IPS DF 6.9 (cell line): ENCODE measurements at places on chromosomes 5 and 9.

DNA sequence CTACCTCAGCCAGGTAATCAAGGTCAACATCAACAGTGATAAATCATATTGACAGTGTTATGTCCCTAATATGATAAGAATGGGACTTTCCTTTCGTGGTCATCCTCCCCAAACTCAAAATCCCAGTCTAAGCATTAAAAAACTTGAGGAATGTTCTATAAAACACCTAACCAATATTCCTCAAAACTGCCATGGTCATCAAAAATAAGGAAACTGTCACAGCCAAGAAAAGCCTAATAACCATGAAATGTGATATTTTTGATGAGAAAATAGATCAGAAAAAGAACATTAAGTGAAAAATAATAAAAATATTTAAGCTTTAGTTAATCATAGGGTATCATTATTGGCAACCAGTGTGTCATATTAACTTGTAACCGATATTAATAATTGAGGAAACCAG, 232.1 kb upstream of the ATP10B start:
- no peaks in the 10 kb centered on the region for H3K27me3 ChIP-seq
- H3K4me1 ChIP-seq: no peaks in the 10 kb centered on the region
- no peak overlapping the region for H3K27ac ChIP-seq
- no peaks in the 10 kb centered on the region for H3K36me3 ChIP-seq

GRCh38 chr5:31855134-31856040, 216.5 kb downstream of the PDZD2 start:
- H3K4me1 ChIP-seq: peaks cover 3% of the 10 kb centered on the region; the same call in 1 of the 2 replicates
- peak overlapping the region; percentile 50; the same call in 1 of the 2 replicates for H3K4me3 ChIP-seq
- H3K27ac ChIP-seq: no peak overlapping the region
- no peaks in the 10 kb centered on the region for H3K27me3 ChIP-seq

DNA sequence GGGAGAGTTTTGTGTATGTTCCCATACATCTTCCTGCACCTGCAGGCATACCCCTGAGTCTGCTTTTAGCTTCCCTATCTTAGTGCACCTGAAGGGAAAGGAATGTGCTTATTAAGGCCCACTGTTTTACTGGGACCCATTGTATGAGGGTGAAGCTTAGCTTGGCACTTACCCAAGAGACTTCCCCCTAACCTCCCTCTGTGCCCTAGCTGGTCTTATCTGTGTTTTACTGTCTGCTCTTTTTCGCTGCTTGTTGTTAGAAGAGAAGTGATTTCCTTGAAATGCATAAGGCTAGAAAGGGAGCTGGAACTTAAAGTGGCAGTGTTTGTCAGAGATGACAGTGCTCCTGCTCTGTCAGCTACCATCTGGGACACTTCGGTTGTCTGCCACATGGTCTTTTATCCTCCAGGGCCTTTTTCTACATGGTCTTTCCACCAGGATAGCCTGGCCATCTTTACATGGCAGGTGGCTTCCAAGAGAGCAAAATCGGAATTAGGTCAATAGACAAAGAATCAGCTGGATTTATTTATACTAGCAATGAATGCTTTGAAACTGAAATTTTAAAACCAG, 122.5 kb upstream of the SLC44A1 start:
- no peak overlapping the region for H3K4me3 ChIP-seq
- no peaks in the 10 kb centered on the region for H3K4me1 ChIP-seq
- H3K36me3 ChIP-seq: no peaks in the 10 kb centered on the region
- H3K27ac ChIP-seq: no peak overlapping the region
- no peak for DNase-seq
- H3K27me3 ChIP-seq: no peaks in the 10 kb centered on the region

DNA sequence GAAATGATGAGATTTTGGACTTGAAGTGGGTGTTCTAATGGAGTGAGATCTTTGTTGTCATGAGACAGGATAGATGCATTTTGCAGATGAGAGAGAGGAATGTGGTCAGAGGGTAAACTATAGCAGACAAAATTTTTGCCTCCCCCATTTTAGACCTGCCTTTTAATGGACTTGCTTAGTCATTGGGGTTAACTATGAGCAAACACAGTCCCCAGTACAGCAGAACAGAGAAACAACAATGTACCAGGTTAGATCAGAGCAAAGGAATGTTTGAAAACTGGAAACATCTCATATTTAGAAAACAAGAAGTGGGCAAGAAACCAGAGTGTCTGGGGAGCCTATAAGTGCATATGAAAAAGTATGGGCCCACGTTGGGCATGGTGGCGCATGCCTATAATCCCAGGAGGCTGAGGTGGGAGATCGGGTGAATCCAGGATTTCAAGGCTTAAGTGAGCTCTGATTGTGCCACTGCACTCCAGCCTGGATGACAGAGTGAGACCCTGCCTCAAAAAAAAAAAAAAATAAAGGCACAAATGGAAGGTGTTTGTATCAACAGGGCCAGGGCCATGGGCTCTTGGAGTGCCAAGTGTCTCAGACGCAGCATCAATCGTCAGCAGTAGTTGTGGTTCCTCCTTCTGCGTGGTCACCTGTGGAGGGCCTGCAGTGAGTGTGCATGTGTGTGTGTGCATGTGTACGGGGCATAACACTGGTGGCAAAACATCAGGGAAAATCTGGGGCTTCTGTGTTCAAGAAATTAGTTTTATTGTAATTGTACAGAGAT, 214.4 kb upstream of the S1PR3 start:
- H3K36me3 ChIP-seq: no peaks in the 10 kb centered on the region
- no peak for DNase-seq
- no peak overlapping the region for H3K27ac ChIP-seq

- no peaks in the 10 kb centered on the region for H3K27me3 ChIP-seq
- DNase-seq: no peak
- no peaks in the 10 kb centered on the region for H3K36me3 ChIP-seq
- no peak overlapping the region for H3K27ac ChIP-seq
Observed at GRCh38 chr9:4657426-4658159, 4.5 kb upstream of the PLPP6 start.

DNA sequence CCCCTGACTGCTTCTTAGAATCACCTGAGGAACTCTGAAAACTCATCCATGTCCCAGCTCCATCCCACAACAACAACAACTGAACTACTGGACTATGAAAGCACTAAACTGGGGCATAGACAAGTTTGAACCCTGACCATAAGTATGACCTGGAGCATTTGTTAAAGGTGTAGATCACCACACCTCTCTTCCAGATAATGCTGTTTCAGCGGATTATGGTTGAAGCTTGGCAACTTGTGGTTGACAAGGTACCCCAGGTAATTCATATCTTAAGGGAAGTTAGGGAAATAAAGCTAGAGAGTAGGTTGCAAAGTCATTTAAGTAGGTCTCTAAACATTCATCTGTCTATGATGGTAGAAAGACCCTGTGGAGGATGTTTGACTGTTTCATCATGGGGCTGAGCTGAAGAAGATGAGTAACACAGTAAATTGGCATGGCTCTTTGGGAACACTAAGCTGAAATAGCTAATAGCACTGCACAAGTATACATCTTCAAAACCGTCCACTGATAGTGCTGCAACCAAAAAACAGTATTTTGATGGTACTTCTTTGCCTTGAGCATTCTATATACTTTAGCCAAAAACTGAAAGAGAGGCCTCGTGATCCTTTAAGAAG, 80.2 kb downstream of the TMEM174 start:
- H3K27ac ChIP-seq: no peak overlapping the region
- no peaks in the 10 kb centered on the region for H3K36me3 ChIP-seq
- no peak for DNase-seq

GRCh38 chr5:76742583-76742982, 26.7 kb downstream of the F2R start:
- H3K27me3 ChIP-seq: no peaks in the 10 kb centered on the region
- no peak overlapping the region for H3K27ac ChIP-seq
- no peak overlapping the region for H3K4me3 ChIP-seq
- DNase-seq: no peak
- H3K36me3 ChIP-seq: no peaks in the 10 kb centered on the region
- no peaks in the 10 kb centered on the region for H3K4me1 ChIP-seq

- no peaks in the 10 kb centered on the region for H3K4me1 ChIP-seq
- no peaks in the 10 kb centered on the region for H3K27me3 ChIP-seq
- H3K27ac ChIP-seq: no peak overlapping the region
- DNase-seq: no peak
- no peak overlapping the region for H3K4me3 ChIP-seq
Observed at GRCh38 chr9:83385317-83385716, 152.9 kb downstream of the FRMD3 start.

DNA sequence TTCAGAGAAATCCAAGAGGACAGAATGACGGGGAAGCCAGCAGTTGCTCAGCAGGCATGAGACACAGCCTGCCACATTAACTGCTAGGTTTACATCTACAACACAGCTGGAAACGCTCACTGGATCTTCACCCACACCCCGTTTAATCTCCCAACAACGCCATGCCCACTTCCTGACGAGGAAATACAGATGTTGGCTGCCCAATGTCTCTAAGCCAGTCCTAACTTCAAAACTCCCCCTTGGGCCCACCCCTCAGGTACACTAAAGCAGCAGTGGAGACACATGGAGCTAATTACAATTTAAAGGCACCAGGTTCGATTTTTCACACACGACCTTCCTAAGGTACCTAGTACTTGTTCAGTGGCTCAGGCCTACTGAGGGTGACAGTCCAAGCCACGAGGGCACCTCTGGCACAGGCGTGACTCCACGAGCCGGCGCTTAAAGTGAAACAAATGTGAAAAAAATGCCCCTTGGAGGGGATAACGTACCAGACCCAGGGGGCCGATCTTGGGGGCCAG, 904 bp downstream of the RPL12 start:
- no peaks in the 10 kb centered on the region for H3K27me3 ChIP-seq
- H3K4me3 ChIP-seq: peak overlapping the region; percentile 91
- peaks cover 47% of the 10 kb centered on the region for H3K36me3 ChIP-seq
- peaks cover 1% of the 10 kb centered on the region; the same call in 1 of the 2 replicates for H3K4me1 ChIP-seq
- DNase-seq: no peak

DNA sequence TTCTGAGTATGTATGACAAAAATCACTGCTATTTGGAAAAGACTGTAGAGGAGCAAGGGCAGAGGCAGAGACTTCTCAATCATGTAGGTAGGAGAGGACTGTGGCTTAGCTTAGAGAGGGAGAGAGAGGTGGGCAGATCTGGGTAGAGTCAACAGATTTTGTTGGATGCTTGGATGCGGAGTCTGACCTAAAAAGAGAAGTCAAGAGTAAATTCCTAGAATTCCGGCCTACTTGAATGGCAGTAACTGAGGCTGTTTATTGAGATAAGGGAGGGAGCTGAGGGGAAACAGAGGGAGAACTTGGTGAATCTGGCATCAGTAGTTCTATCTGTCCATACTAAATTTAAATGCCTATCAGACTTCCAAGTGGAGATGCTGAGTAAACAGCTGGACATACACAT, 2.4 kb downstream of the TICAM2 start:
- DNase-seq: no peak
- no peaks in the 10 kb centered on the region for H3K27me3 ChIP-seq
- peaks cover 3% of the 10 kb centered on the region for H3K4me1 ChIP-seq
- no peak overlapping the region for H3K4me3 ChIP-seq

GRCh38 chr9:22037954-22038690, 29.0 kb upstream of the CDKN2B start:
- H3K4me3 ChIP-seq: no peak overlapping the region
- H3K4me1 ChIP-seq: no peaks in the 10 kb centered on the region

DNA sequence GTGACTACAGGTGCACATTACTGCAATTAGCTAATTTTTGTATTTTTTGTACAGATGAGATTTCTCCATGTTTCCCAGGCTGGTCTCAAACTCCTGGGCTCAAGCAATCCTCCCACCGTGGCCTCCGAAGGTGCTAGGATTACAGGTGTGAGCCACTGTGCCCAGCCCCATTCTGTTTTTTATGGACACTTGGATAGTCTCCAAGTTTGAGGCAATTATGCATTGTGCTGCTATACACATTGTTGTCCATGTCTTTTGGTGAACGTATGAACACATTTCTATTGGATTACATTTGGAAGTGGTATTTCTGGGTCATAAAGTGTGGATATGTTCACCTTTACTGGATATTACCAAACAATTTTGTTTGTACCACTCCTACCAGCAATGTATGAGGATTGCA, 22.4 kb upstream of the PLPP1 start:
- H3K4me3 ChIP-seq: no peak overlapping the region
- H3K4me1 ChIP-seq: no peaks in the 10 kb centered on the region; the same call in 1 of the 2 replicates
- no peaks in the 10 kb centered on the region for H3K27me3 ChIP-seq
- DNase-seq: no peak

GRCh38 chr5:171270136-171270535, 38.9 kb upstream of the TLX3 start:
- no peaks in the 10 kb centered on the region for H3K36me3 ChIP-seq
- no peaks in the 10 kb centered on the region; the same call in 1 of the 2 replicates for H3K27me3 ChIP-seq
- DNase-seq: no peak
- H3K4me3 ChIP-seq: no peak overlapping the region
- no peak overlapping the region for H3K27ac ChIP-seq
- no peaks in the 10 kb centered on the region for H3K4me1 ChIP-seq

- no peak overlapping the region for H3K27ac ChIP-seq
- H3K4me3 ChIP-seq: no peak overlapping the region
- no peak for DNase-seq
- no peaks in the 10 kb centered on the region for H3K27me3 ChIP-seq
Observed at GRCh38 chr9:26773056-26773455, 119.5 kb downstream of the CAAP1 start.

DNA sequence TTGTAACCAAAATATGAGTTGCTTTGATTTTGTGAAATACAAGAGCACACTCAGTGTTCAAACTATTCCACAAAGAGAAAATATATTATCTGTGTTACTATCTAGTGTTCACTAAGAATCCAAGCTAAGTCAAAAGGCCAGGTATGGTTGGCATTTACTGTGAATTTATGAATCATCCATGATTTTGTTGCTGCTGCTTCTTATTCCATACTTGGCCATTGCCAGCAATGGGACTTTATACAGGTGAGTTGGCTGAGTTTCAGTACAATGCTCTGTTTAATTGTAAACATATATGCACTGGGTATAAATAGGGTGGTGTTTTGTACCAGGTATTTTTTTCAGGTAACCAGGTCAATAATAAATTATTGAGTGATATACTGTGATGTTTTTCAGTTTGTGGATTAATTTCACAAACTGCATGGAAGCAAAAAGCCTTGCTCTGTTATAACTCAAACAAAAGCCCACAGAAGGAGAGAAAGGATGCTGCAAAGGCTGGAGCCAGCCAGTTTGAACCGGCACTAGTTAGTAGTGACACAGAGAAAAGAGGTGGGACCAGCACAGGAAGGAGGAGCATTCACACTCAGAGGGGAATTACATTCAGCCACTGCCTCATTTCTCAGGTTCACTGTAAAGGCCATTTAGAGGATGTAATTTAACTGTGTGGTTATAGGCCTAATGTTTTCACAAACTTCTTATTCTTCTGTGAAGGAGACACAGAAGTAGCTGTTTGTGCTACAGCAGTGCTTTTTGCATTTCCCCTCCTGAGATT, 381.8 kb downstream of the ADGRV1 start:
- no peak overlapping the region for H3K4me3 ChIP-seq
- peak; percentile 27 for DNase-seq
- no peaks in the 10 kb centered on the region for H3K27me3 ChIP-seq
- no peaks in the 10 kb centered on the region for H3K36me3 ChIP-seq
